Thymus (tissue), 14 donors: ENCODE measurements at places on chromosomes 5 and 9. TPM values are rescaled to one million over a fixed set of nuclear protein-coding genes. Genes with fewer than 3 reads are reported as not detected.

DNA sequence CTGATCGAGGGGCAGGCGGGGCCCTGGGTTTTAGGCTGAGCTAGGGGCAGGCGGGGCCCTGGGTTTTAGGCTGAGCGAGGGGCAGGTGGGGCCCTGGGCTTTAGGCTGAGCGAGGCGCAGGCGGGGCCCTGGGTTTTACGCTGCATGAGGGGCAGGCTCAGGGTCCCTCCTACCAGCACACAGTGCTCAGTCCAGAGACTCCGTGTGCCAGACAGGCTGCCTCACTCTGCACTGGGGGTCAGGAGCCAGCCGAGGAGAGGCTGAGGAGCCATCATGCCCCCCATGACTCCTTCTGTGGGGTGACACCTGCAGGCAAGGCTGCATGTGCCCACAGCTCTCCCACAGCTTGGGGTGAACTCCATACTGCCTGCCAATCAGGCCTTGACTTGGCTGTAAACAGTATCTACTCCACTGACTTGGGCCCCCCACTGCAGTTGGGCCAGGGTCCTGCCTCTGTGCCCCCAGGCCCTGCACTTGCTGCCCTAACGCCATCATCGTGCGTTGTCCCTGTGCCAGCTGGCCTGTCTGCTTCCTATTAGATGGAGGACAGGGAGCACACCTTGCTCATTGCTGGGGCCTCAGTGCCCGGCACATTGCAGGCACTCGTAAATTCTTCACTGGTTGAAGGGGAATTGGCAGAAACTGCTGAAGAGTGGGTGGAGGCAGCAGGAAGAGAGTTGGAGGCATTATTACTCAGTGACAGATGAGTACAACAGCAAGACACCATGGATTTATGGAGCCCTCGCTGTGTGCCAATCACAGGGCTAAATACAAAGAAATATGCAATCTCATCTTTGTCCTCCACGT lies 78.6 kb downstream of the AMBP start:
- DNase-seq, result no peak

DNA sequence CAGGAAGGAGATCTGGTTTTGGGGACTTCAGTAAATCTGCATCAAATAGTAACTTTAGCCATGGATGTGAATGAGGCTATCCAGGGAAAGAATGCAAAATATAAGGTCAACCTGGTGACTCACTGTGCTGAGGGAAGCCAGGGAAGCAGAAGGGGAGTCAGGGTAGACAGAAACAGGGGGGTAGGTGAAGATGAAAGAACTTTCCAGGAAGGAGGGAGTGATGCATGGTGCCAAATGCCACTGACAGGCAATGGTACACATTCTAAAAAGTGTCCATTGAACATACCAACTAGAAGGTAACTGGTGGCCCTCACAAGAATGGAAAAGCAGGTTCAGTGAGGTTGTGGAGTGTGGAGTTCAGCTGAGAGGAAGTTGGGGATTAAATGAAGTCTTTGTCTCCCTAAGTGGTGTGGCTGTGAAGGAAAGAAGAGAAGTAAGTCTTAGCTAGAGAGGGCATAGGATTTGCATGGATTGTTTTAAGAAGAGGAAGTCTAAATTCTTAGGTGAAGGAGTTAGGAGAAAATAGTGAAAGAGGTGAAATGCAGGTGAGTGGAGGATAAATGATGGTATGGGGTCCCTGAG lies 35.5 kb downstream of the PALM2AKAP2 start:
- no peak for DNase-seq

DNA sequence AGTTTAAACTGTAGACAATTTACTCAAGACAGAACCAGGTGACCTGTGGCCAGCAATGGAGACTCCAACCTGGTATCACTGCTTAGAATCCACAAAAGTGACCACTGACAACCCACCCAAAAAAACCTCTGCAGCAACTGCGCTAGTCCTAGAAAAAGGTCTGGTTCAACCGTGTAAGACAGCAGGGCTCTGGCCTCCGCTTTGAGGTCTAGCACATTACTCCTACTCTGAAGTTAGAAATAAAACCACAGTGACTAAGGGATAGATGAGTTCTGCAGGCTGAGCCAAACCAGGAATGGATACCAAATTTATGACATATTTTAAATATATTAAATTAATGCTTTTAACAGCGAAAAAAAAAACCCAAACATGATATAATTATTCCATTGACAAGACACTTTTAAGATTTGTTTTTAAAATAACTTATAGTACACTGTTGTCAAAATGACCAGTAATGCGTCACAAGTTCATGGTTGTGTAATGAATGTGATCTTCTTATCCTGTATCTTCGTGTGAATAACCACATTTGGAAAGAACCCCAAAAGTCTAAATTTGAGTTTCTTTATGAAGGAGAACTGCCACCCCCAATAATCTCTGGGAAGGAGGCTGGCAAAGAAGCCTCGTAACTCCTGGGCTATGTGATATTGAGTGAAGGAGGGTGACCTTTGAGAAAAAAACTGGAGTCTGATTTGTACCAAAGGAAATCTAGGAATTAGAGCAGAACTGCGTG lies 101.9 kb upstream of the SLC44A1 start:
- no peak for DNase-seq

GRCh38 chr5:57938174-57938557 lies 455.6 kb upstream of the ACTBL2 start:
- DNase-seq, result no peak

DNA sequence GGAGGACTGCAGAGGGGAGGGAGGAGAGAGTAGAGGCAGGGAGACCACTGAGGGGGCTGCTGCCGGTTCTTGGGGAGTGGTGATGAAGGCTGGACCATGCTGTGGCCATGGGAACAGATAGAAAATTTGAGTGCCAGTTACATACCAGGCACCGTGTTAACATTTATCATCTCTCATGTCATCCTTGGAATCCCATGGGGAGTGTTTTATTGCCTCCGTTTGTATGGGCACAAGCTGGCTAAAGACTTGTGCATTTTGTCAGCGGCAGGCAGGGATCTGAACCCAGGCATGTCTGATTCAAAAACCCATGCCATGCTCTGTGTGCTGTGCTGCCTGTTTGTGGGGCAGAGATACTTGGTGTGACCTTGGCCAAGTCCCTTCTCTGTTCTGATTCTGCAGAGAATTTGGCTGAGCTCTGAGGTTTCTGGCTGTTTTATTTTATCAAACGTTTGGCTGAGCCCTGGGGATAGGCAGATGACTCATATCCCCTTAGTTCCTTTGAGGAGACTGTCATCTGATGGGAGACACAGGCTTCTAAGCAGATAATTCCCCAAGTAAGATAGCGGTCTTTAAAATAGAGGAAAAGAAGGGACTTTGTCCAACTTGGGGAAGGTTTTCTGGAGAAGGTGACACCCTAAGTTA lies 22.2 kb downstream of the COL27A1 start:
- no peak for DNase-seq

GRCh38 chr5:31193116-31193515 lies 370 bp upstream of the CDH6 start:
- no peak for DNase-seq

DNA sequence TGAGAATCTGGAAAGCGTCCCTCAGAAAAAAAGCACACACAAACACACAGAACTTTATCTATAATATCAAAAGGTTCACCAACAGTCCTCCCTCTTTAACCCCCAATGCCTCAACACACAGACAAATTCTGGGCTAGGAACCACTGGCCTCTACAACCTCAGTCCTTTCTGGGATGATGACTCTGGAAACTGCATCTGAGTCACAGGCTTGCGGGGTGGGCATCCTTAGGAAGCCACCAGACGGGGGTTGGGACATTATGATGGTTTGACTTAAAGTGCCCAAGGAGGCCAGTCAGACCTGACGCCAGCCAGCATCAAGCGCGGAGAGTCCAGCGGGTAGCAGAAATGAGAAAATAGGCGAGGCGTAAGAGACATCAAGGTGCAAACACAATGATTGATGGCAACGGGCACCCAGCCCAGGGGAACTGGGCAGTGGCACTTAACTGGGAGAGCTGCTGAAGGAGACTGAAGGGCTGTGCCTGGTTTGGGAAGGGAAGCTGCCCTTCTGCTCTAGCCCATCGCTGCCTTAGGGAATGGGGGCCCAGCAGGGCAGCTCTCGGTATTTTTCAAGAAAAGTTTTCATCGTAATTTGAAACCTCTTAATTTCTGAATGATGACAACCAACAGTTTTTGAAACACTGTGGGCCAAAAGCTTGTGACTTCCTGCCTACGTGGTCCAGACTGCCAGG lies 20.7 kb downstream of the SPRY4 start:
- no peak for DNase-seq

- no peak for DNase-seq
These were observed 31.6 kb downstream of the LRRTM2 start for GRCh38 chr5:138843316-138844124.

GRCh38 chr5:56145106-56145505 lies 88.0 kb downstream of the ANKRD55 start:
- DNase-seq, result no peak

- no peak for DNase-seq
These were observed 7.6 kb upstream of the CCDC152 start for GRCh38 chr5:42749020-42749419.

GRCh38 chr5:89694026-89694550 lies 715.5 kb downstream of the CETN3 start:
- no peak for DNase-seq

DNA sequence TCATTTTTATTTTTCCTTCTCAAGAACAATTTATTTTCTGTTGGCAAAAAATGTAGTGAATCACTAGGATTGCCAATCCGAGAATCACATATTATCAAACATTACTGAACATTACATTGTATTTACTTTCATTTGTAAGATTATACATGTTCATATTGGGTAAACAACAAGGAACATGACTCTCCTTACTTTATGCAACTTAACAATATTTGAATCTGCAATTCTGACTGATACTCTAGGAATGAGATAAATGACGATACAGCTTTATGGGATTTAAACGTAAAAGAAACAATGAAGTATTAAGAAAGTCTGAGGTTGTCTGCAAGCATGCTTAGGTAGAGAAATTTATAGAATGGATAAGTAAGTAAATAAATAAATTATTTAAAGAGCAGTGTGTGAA lies 2302.9 kb downstream of the MAT2B start:
- no peak for DNase-seq

- DNase-seq, result no peak
These were observed 6.8 kb upstream of the CEP120 start for GRCh38 chr5:123429993-123430392.

DNA sequence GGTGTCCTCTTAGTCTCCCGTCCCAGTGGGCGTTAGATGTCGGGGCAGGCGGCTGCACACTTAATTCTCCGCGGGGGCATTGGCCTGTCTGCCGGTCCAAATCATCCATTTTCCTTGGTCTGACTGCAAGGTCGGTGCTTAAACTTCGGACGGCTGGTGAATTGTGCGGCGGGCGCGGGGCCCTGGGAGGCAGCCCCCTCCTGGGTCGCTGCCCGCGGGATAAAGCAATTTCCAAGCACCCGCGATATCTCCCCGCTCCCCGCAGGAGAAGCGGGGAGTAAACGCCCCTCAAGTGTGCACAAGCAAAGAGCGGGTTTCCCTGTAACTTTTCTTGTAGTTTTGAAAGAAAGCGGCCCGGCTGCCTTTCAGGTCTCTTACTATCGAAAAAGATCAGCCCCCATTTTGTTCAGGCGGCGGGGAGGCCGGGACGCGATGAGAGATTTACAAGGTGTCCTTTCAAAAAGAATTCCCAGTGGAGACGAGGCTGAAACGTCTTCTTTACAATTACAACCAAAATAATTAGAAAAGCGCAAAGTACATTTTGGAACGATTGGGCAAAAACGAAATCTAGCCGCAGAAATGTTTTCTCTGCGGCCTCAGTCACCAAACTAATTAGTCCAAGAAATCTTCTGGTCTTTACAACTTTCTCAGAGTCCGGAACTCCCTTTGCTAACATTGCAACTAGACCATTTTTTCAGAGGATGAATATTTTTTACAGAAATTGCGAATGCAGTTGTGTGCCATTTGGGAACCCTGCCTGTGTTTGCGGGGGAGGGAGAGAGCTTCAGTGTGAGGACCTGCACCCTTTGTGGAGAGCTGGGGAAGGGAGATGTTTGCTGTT lies 1.8 kb downstream of the IRX1 start:
- DNase-seq, result peak; percentile 49

GRCh38 chr5:146825033-146825432 lies 53.5 kb downstream of the PPP2R2B start:
- DNase-seq, result no peak

Gene PCDHGA6
- polyA plus RNA-seq, result 1.2 TPM

Gene QRFP
- polyA plus RNA-seq, result 0.21 TPM

Gene C5orf52
- not detected for polyA plus RNA-seq

Gene LCN6
- polyA plus RNA-seq, result 7.1 TPM

Gene MTREX
- polyA plus RNA-seq, result 31.8 TPM

Gene WNT8A
- polyA plus RNA-seq, result 0.09 TPM

Gene KIF12
- polyA plus RNA-seq, result 1.8 TPM

Gene C8G
- 6.5 TPM for polyA plus RNA-seq

Gene FOXD4
- polyA plus RNA-seq, result 0.82 TPM

Gene INVS
- 5.0 TPM for polyA plus RNA-seq
